ENCODE measurements at places on chromosomes 3 and 15. TPM values are rescaled to one million over a fixed set of nuclear protein-coding genes. Genes with fewer than 3 reads are reported as not detected.
A peak's percentile ranks its signal among the peaks of the same experiment; 100 is the strongest.

- H3K27me3 ChIP-seq: no peaks in the 10 kb centered on the region
- H3K36me3 ChIP-seq: no peaks in the 10 kb centered on the region
- H3K27ac ChIP-seq: no peak overlapping the region
- DNase-seq: no peak
- H3K4me1 ChIP-seq: no peaks in the 10 kb centered on the region
Observed at GRCh38 chr3:124941771-124942170, 7.2 kb upstream of the MUC13 start.

GRCh38 chr3:127735767-127736693 lies 63.3 kb downstream of the ABTB1 start:
- no peaks in the 10 kb centered on the region for H3K27me3 ChIP-seq
- DNase-seq: no peak
- peaks cover 15% of the 10 kb centered on the region for H3K4me1 ChIP-seq
- H3K4me3 ChIP-seq: no peak overlapping the region

GRCh38 chr3:62636235-62636826 lies 238.9 kb downstream of the CADPS start:
- H3K27ac ChIP-seq: no peak overlapping the region
- H3K27me3 ChIP-seq: no peaks in the 10 kb centered on the region
- no peak for DNase-seq

- no peak for DNase-seq
- H3K4me3 ChIP-seq: no peak overlapping the region
- H3K27ac ChIP-seq: no peak overlapping the region
- H3K4me1 ChIP-seq: peaks cover 22% of the 10 kb centered on the region
- no peaks in the 10 kb centered on the region for H3K36me3 ChIP-seq
Observed at GRCh38 chr3:114405202-114405990, 111.6 kb downstream of the TIGIT start.

DNA sequence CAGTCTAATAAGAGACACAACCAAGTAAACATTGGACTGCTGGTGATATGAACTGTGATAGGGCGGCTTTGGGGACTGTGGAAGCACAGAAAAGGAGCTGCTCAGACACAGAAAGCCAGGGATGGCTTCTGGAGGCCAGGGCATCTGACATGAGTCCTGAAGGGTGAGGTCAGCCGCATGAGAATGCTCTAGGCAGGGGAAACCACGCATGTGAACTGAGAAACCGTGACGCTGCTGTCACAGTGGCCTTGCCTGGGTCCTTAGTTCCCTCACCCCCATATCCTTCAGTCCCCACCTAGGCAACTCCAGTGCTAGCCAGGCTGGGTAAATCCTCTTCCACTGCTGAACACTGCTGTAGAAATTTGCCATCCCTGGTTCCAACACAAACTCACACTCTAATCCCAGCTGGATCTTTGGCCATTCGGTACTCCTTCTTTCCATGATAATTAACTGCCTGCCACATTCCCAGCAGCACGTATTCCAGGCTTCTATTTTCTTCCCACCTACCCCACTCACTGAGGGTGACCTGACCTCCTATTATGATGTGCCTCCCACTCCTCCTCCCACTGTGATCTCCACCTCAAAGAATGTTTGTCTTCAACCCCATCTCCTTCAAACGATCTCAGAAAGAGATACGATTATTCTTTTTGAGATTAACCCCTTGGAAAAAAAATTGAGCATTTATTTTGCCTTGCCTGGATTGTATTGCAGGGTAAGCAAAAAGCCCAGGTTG lies 31.4 kb downstream of the CRYGS start:
- H3K27ac ChIP-seq: no peak overlapping the region
- no peaks in the 10 kb centered on the region for H3K4me1 ChIP-seq
- no peaks in the 10 kb centered on the region for H3K36me3 ChIP-seq
- H3K4me3 ChIP-seq: no peak overlapping the region
- no peaks in the 10 kb centered on the region for H3K27me3 ChIP-seq
- DNase-seq: no peak

DNA sequence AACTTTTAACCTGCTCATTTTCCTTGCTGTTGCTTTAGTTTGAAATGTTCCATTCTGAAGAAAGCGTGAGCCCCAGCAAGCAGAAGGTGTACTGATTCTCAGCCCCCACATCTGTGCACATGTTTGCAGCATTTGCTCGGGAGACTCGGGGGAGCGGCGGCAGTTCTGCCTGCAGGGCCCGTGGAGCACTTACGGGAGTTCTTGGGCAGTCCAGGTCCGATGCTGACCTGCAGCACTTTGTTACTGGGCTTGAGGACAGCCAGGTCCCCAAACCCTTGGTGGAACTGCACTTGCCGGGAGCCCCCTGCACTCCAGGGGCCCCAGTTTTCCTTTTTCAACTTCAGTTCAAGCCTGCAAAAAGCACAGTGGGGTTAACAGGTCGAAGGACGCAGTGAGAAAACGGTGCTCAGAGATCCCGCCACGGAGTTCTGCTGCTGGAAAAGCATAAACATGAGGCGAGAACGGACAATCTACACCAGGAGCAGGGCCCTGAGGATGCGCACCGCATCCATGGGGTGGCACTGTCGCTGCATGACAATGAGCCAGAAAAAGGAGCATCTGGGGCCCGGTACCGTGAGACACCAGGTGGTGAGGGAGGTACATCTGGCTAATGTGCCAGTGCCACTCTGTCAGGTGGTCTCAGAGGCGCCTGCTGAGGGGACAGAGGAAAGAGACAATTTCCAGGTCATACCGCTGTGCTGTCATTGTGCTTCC lies 45.6 kb upstream of the LDHAL6B start:
- no peak overlapping the region for H3K4me3 ChIP-seq
- DNase-seq: peak; percentile 79
- peaks cover 19% of the 10 kb centered on the region for H3K36me3 ChIP-seq
- H3K27me3 ChIP-seq: no peaks in the 10 kb centered on the region
- no peaks in the 10 kb centered on the region for H3K4me1 ChIP-seq
- H3K27ac ChIP-seq: 0 out of 2 replicates have a peak overlapping the region, but pooled peaks have one; percentile 50

GRCh38 chr15:76235186-76235826 lies 76.0 kb downstream of the ETFA start:
- no peaks in the 10 kb centered on the region for H3K36me3 ChIP-seq
- peak; percentile 67 for DNase-seq
- no peak overlapping the region for H3K27ac ChIP-seq
- H3K27me3 ChIP-seq: no peaks in the 10 kb centered on the region
- H3K4me1 ChIP-seq: peaks cover 11% of the 10 kb centered on the region
- no peak overlapping the region for H3K4me3 ChIP-seq

- DNase-seq: no peak
- no peaks in the 10 kb centered on the region for H3K36me3 ChIP-seq
- no peak overlapping the region for H3K4me3 ChIP-seq
- H3K4me1 ChIP-seq: no peaks in the 10 kb centered on the region
- H3K27ac ChIP-seq: no peak overlapping the region
Observed at GRCh38 chr15:94509259-94509658, 277.9 kb downstream of the MCTP2 start.

GRCh38 chr3:148459931-148460513 lies 237.7 kb upstream of the AGTR1 start:
- no peak overlapping the region for H3K4me3 ChIP-seq
- peak; percentile 4 for DNase-seq
- 0 out of 2 replicates have a peak, but pooled peaks cover 11% of the 10 kb centered on the region for H3K36me3 ChIP-seq
- no peak overlapping the region for H3K27ac ChIP-seq
- peaks cover 4% of the 10 kb centered on the region for H3K4me1 ChIP-seq

DNA sequence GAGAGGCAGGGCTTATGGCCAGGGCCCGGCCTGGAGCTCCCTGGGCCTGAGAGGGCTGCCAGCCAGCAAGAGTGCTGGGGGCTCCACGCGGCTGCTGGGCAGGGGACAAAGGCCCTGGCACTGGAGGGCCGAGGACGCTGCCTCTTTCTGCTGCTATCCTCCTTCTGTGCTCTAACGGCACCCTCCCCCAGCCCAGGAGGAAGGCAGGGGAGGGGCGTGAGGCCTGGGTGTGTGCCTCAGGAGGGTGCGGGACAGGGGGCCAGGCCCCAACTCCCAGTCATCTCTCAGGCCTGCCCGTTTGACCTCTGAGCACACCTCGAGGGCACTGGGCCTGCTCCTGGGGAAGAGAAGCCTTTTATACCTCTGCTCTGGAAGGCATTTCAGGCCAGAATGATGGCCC lies 115.5 kb downstream of the ADCY5 start:
- H3K27me3 ChIP-seq: no peaks in the 10 kb centered on the region
- DNase-seq: no peak
- H3K4me1 ChIP-seq: no peaks in the 10 kb centered on the region
- H3K36me3 ChIP-seq: no peaks in the 10 kb centered on the region
- no peak overlapping the region for H3K4me3 ChIP-seq
- no peak overlapping the region for H3K27ac ChIP-seq

GRCh38 chr3:55180936-55181535 lies 253.2 kb upstream of the LRTM1 start:
- H3K27me3 ChIP-seq: no peaks in the 10 kb centered on the region
- H3K27ac ChIP-seq: no peak overlapping the region
- peaks cover 3% of the 10 kb centered on the region for H3K4me1 ChIP-seq
- no peak overlapping the region for H3K4me3 ChIP-seq
- no peaks in the 10 kb centered on the region for H3K36me3 ChIP-seq

DNA sequence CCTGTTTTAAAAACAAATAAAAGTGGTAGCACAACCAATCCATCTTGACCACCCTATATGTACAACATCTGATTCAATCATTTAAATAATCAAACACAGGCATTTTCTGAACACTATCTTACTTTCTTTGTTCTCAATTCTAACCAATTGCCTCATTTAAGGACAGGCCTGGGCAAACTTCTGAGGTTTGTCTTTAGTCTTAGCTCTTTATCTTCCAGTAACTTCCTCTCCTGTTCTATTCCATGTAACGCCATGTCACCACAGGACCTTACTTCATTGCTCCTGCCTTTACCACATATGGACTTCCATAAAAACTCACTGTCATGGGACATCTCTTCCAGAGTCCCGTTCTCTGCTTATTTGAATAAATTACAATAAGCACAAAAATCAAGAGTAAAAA lies 14.9 kb downstream of the HDGFL3 start:
- H3K27me3 ChIP-seq: no peaks in the 10 kb centered on the region
- no peak for DNase-seq
- no peak overlapping the region for H3K4me3 ChIP-seq
- no peaks in the 10 kb centered on the region for H3K36me3 ChIP-seq
- no peak overlapping the region for H3K27ac ChIP-seq
- H3K4me1 ChIP-seq: peaks cover 30% of the 10 kb centered on the region

DNA sequence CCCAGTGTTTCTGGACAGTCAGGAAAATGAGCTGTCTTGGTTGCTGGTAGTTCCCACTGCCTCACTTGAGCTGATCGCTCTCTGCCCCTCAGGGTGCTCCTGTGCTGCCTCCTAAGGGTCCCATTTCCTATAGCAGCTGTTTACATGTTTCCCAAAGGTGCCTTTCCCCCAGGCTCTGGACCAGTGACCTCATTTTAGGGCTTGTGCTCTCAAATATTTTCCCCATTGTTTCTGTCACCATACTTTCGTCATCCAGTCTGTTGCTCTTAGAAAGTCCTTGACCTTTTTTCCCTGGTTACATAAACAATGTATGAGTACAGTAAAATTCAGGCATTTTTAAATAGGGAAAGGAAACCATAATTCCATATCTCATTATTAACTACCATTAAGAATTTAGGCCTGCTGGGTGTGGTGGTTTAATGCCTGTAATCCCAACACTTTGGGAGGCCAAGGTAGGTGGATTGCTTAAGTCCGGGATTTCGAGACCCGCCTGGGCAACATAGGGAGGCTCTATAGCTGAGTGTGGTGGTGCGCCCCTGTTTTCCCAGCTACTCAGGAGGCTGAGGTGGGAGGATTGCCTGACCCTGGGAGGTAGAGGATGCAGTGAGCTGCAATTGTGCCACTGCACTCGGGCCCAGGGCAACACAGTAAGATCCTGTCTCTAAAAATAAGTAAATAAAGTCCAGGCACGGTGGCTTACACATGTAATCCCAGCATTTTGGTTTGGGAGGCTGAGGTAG lies 11.7 kb downstream of the RAD54L2 start:
- DNase-seq: no peak
- no peaks in the 10 kb centered on the region for H3K36me3 ChIP-seq
- no peak overlapping the region for H3K27ac ChIP-seq
- no peak overlapping the region for H3K4me3 ChIP-seq
- no peaks in the 10 kb centered on the region for H3K27me3 ChIP-seq

GRCh38 chr3:99458013-99458412 lies 180.4 kb upstream of the COL8A1 start:
- no peak for DNase-seq
- H3K36me3 ChIP-seq: no peaks in the 10 kb centered on the region
- H3K4me1 ChIP-seq: no peaks in the 10 kb centered on the region

DNA sequence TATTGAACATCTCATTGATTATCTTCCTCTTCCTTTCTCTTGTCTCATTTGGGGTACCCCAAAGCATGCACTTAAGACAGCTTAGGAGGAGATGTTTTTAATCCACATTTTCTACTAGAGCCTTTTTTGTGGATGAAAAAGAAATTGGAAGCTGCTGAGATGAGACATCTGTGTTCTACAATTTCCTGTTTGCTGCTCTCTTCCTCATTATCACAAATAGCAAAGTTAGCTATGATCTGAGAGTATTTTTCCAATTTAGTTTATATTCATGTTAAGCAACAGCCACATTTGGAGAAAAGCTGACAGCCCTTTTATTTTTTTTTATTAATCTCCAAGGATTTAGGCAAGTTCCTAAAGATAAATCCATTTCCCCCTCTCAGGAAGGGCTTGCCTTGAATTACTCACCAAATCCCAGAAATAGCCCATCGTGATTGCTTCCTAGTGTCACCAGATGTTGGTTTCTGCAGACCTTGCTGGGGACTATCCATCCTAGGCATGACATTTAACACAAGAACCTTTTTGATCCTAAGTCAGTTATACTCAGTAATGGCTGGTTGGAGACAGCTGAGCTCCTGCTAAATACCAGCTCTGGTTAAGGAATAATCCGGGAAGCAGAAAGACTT lies 70.8 kb upstream of the FILIP1L start:
- no peak overlapping the region for H3K27ac ChIP-seq
- no peaks in the 10 kb centered on the region for H3K27me3 ChIP-seq
- H3K4me1 ChIP-seq: no peaks in the 10 kb centered on the region
- H3K4me3 ChIP-seq: no peak overlapping the region
- no peaks in the 10 kb centered on the region for H3K36me3 ChIP-seq
- no peak for DNase-seq

MEX3B gene
- total RNA-seq: 15.7 TPM

CLEC3B gene
- total RNA-seq: not detected

All from GM23338 (cell line).